ENCODE measurements at places on chromosomes 5 and 9.
A peak's percentile ranks its signal among the peaks of the same experiment; 100 is the strongest.

GRCh38 chr5:30040488-30041118, 1152.9 kb upstream of the CDH6 start:
- DNase-seq: peak; percentile 47

GRCh38 chr9:114798101-114798500, 7.7 kb downstream of the TNFSF15 start:
- no peak for DNase-seq

GRCh38 chr5:136506131-136506530, 140.8 kb upstream of the TRPC7 start:
- DNase-seq: no peak

GRCh38 chr9:4668604-4669003, 2.3 kb upstream of the SPATA6L start:
- DNase-seq: no peak

GRCh38 chr9:13090628-13091027, 188.9 kb downstream of the MPDZ start:
- DNase-seq: no peak

DNA sequence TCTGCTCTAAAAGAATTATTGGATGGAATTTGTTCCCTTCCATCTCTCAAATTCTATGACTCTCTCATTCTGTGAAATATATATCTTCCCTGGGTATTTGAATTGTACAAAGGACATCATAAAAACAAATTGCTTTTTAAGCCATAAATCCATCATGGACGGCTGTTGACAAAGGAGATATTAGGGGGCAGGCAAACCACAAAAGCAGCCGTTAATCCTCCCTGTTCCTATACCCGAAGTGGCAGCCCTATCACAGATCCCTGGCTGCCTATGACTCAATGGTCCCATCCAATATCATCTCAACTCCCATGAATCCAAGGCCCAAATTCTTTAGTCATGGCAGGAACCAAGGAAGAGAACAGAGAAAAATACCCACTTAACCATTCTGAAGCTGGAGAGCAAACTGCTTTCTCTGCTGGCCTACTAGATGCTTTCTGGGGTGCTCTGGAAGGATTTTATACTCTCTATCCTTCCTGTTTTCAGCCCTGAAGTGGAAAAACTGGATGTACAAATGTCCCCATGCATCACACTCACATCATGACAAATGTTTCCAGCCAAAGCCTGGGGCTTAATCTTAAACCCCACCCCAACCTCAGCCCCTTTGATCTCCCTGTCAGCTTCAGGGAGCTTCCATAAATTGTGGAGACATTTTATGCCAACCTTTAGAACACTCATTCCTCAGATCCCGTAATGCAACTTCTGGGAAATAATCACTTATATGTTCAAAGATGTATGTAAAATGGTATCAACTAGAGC, 59.5 kb downstream of the FAM114A2 start:
- DNase-seq: no peak

- DNase-seq: no peak
Observed at GRCh38 chr5:26813235-26813634, 225.2 kb downstream of the CDH9 start.

DNA sequence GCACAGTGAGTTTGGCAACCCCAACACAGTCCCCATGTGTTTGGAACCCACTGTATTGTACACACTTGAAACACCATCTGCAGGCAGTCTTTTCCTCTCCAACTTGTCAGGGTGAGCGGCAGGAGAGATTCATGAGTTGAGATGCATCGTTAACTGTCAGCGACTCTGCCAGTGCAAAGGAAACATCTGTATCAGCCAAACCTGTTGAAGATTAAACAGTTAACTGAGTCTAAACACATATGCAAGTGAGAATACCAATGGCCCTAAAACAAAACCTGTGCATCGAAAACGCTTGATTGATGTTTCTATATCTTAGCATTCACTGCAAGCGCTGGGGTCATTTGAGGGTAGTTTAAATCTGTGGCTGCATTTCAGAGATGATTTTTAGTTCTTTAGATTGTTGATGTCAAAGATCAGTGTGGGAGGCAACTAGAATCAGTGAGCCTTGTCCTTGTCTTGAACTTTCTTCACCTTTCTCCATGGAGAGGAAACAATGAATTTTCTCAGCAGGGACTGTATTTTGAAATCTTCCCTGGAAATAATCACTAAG, 41.3 kb upstream of the PAM start:
- no peak for DNase-seq

- DNase-seq: peak; percentile 78
Observed at GRCh38 chr5:82885627-82886389, 191.4 kb downstream of the TMEM167A start.

DNA sequence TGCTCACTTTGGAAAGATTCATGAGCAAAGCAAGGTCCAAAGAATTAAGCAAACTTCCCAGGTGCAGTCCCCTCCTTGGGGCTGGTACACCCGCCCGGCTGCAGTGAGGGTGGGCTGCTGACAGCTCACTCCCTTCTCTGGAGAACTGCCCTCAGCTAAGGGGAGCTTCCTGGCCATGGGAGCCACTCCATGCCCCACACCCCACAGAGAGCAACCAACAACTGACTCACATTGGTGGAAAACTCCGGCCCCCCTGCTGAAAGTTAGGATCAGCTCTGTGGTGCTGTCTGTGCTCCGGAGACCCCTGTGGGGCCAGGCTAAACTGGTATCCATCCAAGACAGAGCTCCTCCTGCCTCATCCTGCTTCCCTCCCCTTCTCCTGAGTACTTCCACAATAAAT, 223.0 kb downstream of the GABBR2 start:
- peak; percentile 53 for DNase-seq

DNA sequence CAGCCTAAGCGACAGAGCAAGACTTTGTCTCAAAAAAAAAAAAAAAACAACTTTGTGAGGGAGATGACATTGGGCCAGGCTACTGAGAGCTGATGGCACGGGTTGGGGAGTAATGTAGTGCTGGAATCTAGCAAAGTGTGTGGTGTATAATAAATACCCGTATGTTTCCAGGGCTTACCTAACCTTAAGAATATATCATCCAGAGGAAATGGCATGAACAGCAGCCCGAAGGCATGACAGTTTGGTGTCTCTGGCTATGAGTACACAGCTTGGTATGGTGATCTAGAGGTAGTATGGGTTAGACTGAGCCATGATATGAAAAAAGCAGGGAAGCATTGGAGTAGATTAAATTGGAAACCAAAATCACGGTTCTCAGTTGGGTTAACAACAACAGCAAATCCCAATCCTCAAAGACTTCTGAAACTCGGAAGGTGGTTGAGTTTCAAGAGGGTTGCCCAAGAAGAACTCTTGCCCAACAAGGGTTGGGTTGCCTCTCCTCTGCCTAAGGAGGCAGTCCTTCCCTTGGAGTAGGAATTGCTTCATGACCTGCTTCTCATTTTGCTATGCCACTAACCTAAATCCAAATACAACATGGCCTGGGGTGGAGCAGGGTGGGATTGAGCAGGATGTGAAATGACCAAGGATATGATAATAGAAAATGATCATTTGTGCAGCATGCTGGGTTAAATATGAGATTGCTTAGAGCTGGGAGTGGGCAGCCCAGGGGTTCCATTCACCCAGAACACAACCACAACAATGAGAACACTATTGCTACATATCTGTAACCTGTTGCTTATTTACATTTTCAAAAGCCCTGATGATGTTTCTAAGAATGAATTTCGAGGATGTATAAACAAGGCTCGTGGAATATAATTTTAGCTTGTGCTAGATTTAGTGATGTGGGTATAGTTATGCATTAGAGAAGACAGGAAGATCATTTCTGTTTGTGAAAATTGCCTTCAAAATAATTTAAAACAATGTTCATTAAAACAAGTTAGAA, 64.6 kb upstream of the ZFR start:
- DNase-seq: no peak

- no peak for DNase-seq
Observed at GRCh38 chr5:41281215-41281810, 68.0 kb upstream of the C6 start.

DNA sequence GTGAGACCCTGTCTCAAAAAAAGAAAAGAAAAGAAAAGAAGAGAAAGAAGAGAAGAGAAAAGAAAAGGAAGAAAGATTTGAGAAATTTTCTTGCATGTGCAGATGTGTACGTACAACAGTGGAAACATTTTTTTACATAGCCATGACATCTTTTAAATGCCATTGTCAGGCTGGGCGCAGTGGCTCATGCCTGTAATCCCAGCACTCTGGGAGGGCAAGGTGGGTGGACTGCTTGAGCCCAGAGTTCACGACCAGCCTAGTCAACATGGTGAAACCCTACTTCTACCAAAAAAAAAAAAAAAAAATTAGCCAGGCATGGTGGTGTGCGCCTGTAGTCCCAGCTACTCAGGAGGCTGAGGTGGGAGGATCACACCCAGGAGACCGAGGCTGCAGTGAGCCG, 6.6 kb downstream of the LMAN2 start:
- no peak for DNase-seq

DNA sequence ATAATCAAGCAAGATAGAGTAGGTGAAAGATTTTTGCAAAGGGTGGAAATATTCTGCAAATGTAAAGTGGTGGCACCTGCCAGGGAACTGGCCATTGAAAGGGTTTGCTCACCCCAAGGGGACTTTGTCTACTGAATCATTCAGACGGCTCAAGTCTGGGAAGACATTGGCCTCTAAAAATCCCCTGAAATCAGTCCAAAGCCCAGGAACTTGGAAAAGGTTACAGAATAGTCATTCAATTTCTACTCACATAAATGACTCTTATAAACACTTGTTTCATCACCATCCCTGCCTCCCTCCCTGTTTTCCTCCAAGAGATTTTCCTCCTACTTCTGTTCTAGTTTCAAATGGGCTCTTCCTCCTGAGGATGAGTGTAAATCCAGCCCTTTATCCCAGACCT, 28.5 kb downstream of the ZNF366 start:
- no peak for DNase-seq

GRCh38 chr5:10595672-10596309, 31.9 kb downstream of the ANKRD33B start:
- peak; percentile 84 for DNase-seq

GRCh38 chr5:128775558-128775957, 189.7 kb upstream of the SLC27A6 start:
- no peak for DNase-seq

GRCh38 chr5:96936431-96937320, 796 bp downstream of the LNPEP start:
- no peak for DNase-seq

DNA sequence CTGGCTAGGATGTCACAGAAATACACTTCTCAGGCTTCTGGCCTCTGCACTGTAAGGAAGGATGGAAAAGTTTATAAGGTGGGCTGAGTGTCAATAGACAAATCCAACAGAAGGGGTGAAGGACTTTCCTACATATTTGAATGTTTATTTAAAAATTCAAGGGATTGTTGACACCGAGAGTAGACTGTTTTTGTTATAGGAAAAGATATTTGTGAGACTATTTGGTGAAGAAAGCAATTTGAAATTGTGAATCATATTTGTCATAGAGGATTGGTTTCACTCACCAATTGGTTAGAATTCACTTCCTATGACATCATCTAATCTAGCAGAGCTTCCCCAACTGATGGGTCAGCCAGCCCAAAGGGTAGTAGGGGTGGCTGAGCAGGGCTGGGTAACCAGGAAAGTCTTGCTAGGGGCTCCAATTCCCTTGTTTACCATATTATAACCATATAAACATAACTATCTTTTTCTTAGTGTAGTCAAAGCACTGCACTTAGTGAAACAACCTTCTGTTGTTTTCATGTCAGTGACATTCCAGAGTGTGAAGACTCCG, 14.9 kb upstream of the MEGF10 start:
- DNase-seq: no peak

DNA sequence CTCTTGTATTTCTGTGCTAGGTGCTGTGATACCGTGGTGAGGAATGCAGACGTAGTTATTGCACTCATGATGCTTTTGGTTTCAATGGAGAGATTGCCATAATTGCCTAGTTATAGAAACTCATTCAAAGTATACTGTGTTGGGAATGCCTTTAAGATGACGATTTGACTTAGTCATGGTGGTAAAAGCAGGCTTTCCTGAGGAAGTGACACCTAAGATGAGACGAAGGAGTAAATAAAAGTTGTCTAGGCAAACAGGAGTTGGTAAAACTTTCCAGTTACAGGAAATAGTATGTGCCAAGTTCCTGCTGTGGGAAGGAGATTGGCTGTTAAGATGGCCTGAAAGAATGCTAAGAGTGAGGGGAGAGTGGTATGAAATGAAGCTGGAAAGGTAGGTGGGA, 48.1 kb downstream of the FOCAD start:
- peak; percentile 6 for DNase-seq

DNA sequence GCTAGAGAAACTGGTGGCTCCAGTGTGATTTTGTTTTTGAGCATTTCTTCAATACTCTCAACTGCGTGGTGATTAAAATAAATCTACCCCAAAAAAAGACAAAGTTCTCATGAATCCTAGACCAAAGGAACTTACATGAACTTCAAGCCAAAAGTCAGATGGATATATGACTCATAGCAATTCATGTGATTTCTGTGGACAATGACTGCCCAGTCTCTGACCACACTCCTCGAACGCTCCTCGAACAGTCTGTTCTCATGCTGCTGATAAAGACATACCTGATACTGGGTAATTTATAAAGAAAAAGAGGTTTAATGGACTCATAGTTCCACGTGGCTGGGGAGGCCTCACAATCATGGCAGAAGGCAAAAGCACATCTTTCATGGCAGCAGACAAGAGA, 46.4 kb upstream of the CEP78 start:
- DNase-seq: no peak

DNA sequence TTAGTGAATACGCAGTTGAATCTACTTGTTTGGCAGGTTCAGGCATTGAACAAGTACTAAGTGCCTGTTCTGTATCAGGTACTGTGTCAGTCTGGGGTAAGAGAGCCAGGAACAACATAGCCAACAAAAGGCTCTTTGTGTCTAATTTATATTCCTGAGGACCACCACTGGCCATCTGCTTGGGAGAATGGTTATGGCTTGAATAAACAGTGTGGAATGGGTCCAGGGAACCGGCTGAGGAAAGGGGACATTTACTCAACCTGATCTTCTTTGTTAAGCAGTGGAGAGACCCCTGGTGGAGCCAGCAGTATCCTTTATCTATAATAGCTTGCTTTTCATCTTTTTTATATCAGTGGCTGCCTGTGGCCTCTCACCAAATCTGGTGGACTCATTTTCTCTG, 38.6 kb downstream of the EXOSC2 start:
- DNase-seq: no peak

- DNase-seq: no peak
Observed at GRCh38 chr5:62059960-62060359, 246.0 kb upstream of the KIF2A start.

DNA sequence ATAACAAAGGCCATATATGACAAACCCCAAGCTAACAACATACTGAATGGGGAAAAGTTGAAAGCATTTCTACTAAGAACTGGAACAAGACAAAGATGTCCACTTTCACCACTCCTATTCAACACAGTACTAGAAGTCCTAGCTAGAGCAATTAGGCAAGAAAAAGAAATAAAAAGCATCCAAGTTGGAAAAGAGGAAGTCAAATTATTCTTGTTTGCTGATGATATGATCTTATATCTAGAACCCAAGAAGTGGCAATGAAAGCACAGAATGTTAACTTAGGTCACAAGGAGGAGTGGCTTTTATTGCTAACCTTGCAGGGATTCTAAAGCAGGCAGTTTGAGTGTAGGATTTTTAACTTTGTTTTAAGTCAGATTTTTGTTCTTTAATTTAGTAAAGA, 35.3 kb upstream of the BARX1 start:
- no peak for DNase-seq

GRCh38 chr5:119368238-119368630, 12.4 kb downstream of the TNFAIP8 start:
- DNase-seq: no peak
